ENCODE measurements at places on chromosomes 5 and 9.

GRCh38 chr9:33230756-33231622 lies 9.0 kb upstream of the SPINK4 start:
- DNase-seq, result no peak

DNA sequence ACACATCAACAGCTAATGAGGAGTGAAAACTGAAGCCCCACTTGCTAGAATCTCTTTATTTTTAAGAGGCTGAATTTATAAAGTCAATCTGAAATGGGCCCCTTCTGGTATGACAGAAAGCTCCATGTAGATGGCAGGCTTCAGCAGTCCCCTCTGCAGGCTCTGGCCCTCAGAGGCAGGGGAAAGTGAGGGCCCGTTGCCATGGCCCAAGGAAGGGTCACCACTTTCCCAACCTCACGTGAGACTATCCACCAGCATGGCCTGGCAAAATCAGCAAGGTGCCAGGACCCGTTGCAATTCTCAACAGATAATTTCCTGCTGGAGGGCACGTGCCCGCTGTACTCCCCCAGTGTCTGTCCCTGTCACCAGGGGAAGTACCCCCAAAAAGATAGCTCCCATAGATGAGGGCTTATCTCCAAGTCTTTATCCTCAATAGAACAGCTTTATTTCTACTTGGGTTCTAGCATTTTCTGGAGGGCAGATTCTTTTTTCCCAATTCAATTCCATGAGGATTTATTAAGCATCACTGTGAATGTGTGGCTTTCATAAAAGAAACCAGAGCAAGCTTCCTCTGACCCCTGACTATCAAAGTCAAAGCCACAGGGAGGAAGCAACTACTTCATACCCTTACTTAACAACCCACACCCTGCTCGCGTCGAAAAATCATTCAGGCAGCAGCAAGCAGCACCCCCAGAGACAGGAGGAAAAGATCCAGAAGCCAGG lies 85.4 kb upstream of the FSTL4 start:
- DNase-seq, result no peak

GRCh38 chr5:76099286-76099702 lies 16.1 kb downstream of the SV2C start:
- no peak for DNase-seq

- no peak for DNase-seq
Observed at GRCh38 chr5:136907371-136907770, 542.0 kb upstream of the TRPC7 start.

DNA sequence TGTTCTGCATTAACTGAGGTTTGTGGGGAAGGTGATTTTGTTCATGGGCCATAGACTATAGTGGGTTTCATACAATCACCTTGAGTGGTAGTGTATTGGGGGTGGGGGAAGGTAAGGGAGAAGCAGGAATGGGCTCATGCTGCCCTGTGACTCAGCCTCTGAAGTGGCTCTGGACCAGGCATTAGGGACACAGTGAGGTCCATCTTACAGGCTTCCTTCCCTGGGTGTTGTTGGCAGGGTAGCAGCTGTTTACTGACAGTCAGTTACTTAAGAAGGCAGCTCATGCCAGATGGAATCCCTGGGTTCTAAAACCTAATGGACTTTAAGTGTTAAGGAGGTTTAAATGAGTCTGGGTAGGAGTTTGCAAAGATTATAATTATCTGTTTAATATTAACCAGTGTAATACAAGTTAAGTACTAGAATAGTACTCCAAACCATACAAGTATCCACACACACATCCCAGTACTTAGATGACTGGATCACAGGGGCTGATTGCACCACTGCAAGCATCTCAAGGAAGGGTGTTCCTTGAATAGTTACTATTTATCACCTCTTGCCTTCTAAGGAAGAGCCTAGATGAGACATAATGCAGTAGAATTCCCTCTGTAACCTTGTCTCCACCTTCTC lies 59.3 kb downstream of the CAST start:
- DNase-seq, result no peak

GRCh38 chr5:148833122-148833521 lies 6.7 kb downstream of the ADRB2 start:
- no peak for DNase-seq

DNA sequence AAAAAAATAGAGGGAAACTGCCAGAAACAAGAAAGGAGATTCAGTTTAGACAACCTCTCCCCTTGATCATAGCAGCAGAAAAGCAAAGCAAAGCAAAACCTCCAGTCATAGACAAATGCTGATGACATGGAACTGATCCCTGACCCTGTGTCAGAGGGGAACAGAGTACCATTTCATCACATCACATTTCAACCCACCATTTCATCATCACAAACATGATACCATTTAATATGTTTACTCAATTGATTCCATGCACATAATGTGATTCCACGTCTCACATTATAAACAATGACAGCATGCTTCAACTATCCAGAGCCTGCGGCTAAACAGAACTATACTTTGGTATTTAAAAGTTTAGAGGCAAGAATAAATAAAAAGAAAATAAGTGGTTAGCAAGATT lies 28.7 kb upstream of the ACOT12 start:
- DNase-seq, result no peak

- no peak for DNase-seq
Observed at GRCh38 chr5:14156650-14157492, 13.7 kb downstream of the TRIO start.

All from stimulated activated CD4-positive, alpha-beta T cell treated with anti-CD3 and anti-CD28 coated beads, Interleukin-15, amount 100 ng/mL, for 1 hour (primary cell).